Naive thymus-derived CD8-positive, alpha-beta T cell (primary cell): ENCODE measurements at places on chromosomes 16 and 17. TPM values are rescaled to one million over a fixed set of nuclear protein-coding genes. Genes with fewer than 3 reads are reported as not detected.

The SHISA6 gene
- polyA plus RNA-seq, result not detected

The ZNF469 gene
- polyA plus RNA-seq, result 0.09 TPM

The CCDC154 gene
- not detected for polyA plus RNA-seq

The CETP gene
- 0.20 TPM for polyA plus RNA-seq

The CSF3 gene
- not detected for polyA plus RNA-seq

The PDILT gene
- not detected for polyA plus RNA-seq

GRCh38 chr17:32349854-32350665 is at the start of gene ZNF207:
ZNF207 (plus strand) TSS chr17:32350157; CDS start chr17:32350286, 129 bp downstream.
- H3K4me3 ChIP-seq, result peak within 1 kb of the TSS; percentile 98
- peak within 1 kb of the TSS; percentile 100 for H3K27ac ChIP-seq
- no peaks in the 10 kb centered on the region for H3K27me3 ChIP-seq

GRCh38 chr16:86800894-86801293 is 222.5 kb downstream of the FOXL1 start:
- no peaks in the 10 kb centered on the region for H3K4me1 ChIP-seq
- peaks cover 34% of the 10 kb centered on the region for H3K27me3 ChIP-seq
- H3K36me3 ChIP-seq, result no peaks in the 10 kb centered on the region
- DNase-seq, result no peak
- no peak overlapping the region for H3K4me3 ChIP-seq

DNA sequence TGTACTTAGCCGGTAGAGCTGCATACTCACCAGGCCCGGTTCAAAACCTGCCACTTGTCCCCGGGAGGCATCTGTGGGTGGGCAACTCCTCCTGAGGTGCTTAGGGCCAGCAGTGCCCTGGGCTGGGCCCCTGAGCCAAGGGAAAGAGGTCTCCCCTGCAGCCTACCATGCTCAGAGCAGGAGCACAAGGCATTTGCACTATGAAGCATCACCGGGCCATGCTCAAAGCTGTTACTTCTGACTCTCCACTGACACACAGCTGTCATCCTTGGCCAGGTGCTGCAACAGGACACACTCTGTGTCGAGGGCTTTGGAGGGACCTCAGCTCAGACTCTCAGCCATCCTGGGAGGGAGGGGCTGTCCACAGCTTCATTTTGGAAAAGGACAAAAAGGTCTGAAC is 37.2 kb downstream of the SLC38A8 start:
- no peaks in the 10 kb centered on the region for H3K36me3 ChIP-seq
- H3K27me3 ChIP-seq, result peaks cover 2% of the 10 kb centered on the region
- DNase-seq, result no peak
- H3K27ac ChIP-seq, result no peak overlapping the region

DNA sequence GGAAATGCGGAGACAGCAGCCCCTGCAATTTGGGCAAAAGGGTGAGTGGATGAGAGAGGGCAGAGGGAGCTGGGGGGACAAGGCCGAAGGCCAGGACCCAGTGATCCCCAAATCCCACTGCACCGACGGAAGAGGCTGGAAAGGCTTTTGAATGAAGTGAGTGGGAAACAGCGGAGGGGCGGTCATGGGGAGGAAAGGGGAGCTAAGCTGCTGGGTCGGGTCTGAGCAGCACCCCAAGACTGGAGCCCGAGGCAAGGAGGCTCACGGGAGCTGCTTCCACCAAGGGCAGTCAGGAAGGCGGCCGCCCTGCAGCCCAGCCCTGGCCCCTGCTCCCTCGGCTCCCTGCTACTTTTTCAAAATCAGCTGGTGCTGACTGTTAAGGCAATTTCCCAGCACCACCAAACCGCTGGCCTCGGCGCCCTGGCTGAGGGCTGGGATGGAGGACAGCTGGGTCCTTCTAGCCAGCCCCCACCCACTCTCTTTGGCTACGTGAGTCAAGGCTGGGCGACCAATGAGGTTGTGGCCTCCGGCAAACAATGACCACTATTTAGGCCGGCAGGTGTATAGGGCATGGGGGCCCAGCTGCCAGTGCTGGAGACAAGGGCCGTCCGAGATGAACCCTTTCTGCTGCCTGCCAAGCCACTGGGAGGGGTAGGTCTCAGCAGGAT is 507 bp downstream of the SERPINF1 start:
- H3K36me3 ChIP-seq, result no peaks in the 10 kb centered on the region
- H3K27me3 ChIP-seq, result no peaks in the 10 kb centered on the region
- no peak for DNase-seq
- peak overlapping the region; percentile 81 for H3K27ac ChIP-seq

- H3K36me3 ChIP-seq, result no peaks in the 10 kb centered on the region
- H3K27me3 ChIP-seq, result no peaks in the 10 kb centered on the region
- DNase-seq, result no peak
- peak overlapping the region; percentile 82 for H3K4me3 ChIP-seq
- peak overlapping the region; percentile 88 for H3K27ac ChIP-seq
Measured at GRCh38 chr16:2009164-2009711, 383 bp downstream of the ZNF598 start.

GRCh38 chr17:36926226-36926625 is 11.0 kb upstream of the LHX1 start:
- H3K4me1 ChIP-seq, result peaks cover 18% of the 10 kb centered on the region
- no peak overlapping the region for H3K4me3 ChIP-seq
- H3K27ac ChIP-seq, result no peak overlapping the region
- DNase-seq, result no peak
- no peaks in the 10 kb centered on the region for H3K36me3 ChIP-seq
- H3K27me3 ChIP-seq, result peaks cover 57% of the 10 kb centered on the region

DNA sequence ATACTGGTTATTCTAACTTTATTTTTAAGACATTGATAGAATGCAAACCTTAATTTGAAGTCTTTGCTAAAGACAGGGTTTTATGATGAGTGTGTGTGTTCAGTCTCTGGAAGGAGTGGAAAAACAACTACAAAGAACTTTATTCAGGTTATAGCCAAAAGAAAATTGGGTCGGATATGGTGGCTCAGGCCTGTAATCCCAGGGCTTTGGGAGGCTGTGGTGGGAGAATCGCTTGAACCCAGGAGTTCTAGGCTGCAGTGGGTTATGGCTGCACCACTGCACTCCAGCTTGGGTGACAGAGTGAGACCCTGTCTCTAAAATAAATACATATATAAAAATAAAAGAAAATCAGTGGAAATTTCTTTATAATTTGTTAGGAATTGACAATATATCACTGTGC is 581.5 kb upstream of the CA10 start:
- no peak for DNase-seq
- H3K36me3 ChIP-seq, result no peaks in the 10 kb centered on the region
- no peaks in the 10 kb centered on the region for H3K27me3 ChIP-seq
- H3K4me1 ChIP-seq, result no peaks in the 10 kb centered on the region

- no peak for DNase-seq
- no peaks in the 10 kb centered on the region for H3K36me3 ChIP-seq
- peaks cover 10% of the 10 kb centered on the region for H3K27me3 ChIP-seq
- no peaks in the 10 kb centered on the region for H3K4me1 ChIP-seq
- H3K4me3 ChIP-seq, result no peak overlapping the region
Measured at GRCh38 chr17:10238661-10239060, 40.3 kb upstream of the GAS7 start.

GRCh38 chr17:19703828-19704613 is 12.4 kb downstream of the SLC47A2 start:
- H3K36me3 ChIP-seq, result no peaks in the 10 kb centered on the region
- no peaks in the 10 kb centered on the region for H3K4me1 ChIP-seq
- H3K27ac ChIP-seq, result no peak overlapping the region
- DNase-seq, result no peak

GRCh38 chr17:31310260-31310659 is 3.6 kb downstream of the EVI2B start:
- peaks cover 11% of the 10 kb centered on the region for H3K36me3 ChIP-seq
- H3K27ac ChIP-seq, result peak overlapping the region; percentile 95
- DNase-seq, result peak; percentile 47
- no peaks in the 10 kb centered on the region for H3K27me3 ChIP-seq
- peaks cover 64% of the 10 kb centered on the region for H3K4me1 ChIP-seq

DNA sequence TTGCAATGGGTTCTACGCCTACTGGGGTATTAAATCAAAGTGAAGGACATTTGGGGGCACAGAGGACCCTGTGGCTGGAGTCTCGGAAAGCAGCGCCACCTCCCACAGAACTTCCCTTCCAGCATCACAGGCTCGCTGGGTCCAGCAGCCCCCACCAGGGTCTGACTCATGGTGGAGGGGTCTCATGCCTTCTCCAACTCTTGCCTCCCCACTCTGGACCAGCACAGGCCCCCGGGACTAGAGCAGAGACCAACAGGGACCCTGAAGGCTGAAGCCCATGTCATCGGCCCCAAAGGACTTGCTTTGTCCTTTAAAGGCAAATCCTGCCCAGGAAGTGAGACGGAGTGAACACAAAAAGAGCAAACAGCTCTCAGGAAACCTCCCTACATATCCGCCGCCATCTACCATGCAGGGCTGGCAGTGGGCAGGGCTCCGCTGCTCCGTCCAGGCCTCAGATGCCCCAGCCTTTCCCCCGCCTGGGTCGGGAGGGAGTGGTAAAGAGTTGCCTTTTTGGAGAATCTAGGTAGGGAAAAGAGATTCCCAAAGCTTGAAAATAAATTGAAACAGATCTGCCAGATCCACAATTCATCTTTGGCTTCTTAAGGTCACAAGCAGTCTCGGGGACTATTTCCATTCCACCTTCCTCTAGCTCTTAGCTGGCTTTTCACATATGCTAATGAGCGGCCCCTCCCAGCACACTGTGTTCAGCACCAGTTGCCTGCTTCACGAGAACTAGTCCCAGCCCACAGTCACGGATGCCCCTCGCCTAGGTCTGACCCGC is 2.1 kb upstream of the GPRC5C start:
- no peak for DNase-seq
- H3K4me1 ChIP-seq, result peaks cover 8% of the 10 kb centered on the region
- H3K27ac ChIP-seq, result no peak overlapping the region

DNA sequence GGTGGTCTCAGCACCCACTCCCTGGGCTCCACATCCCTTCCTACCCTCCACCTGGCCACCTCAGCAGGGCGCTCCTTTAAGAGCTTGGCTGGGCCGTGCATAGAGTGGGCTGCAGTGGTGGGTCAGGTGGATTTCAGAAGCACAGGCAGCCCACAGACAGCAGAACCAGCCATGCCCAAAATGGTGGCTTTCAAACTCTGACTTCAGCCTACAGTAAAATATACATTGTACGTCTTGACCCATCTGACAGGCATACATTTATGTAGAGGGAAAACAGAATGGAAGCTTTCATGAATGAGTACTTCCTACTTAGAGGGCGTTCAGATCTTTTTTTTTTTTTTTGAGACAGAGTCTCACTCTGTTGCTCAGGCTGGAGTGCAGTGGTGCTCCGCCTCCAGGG is 26.0 kb upstream of the LASP1NB start:
- peaks cover 6% of the 10 kb centered on the region for H3K36me3 ChIP-seq
- peaks cover 78% of the 10 kb centered on the region for H3K4me1 ChIP-seq
- H3K4me3 ChIP-seq, result peak overlapping the region; percentile 78
- peak overlapping the region; percentile 98 for H3K27ac ChIP-seq
